Inflammatory macrophage treated with lipopolysaccharide for 1 hour (primary cell): ENCODE measurements at places on chromosomes 3 and 15.

GRCh38 chr15:42102646-42103235 is 8.4 kb upstream of the PLA2G4D start:
- peak; percentile 13 for DNase-seq

DNA sequence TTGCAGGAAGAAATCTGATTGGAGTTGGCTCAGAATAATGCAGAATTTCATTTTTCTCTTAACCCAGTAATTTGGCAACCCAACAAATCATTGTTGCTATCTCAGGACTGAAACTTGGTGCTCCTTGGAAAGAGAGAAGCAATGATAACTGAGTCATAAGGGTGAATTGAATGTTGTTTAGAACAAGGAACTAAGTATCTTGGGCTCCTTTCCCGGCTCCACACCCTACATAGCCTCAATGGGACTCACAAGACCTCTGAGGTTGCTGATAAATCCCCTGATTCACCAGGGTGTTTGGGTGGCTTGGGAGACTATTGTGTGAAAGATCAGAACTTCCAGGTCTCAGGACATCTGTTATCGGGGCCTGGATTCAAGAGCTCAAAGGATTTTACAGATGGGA is 7.8 kb upstream of the RAB8B start:
- peak; percentile 51 for DNase-seq

- no peak for DNase-seq
Measured at GRCh38 chr15:77026501-77027110, 31.7 kb downstream of the PSTPIP1 start.

GRCh38 chr3:134552784-134553183 is 66.9 kb downstream of the CEP63 start:
- peak; percentile 27 for DNase-seq

GRCh38 chr3:21484057-21484827 is 266.8 kb downstream of the ZNF385D start:
- DNase-seq: peak; percentile 3

GRCh38 chr3:49397470-49397869 is 14.3 kb downstream of the RHOA start:
- no peak for DNase-seq

DNA sequence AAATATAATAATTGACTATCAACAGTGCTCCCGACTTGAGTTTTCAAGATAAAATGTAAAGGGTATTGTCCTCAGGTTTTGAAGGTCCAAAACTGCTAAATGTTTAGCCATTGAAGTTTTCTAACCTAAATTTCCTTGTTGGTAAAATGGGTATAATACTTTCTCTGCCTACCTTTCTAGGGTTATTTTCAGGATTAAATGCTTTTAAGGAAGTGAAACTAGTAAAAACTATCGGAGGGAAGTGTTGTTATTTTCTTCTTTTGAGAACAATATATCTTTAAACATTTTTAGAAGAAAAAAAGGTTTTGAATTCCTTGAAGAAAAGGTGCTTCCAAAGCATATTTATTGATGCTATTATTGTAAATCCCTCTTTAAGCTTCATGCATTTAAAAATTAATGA is 67.3 kb downstream of the FILIP1L start:
- DNase-seq: peak; percentile 31

DNA sequence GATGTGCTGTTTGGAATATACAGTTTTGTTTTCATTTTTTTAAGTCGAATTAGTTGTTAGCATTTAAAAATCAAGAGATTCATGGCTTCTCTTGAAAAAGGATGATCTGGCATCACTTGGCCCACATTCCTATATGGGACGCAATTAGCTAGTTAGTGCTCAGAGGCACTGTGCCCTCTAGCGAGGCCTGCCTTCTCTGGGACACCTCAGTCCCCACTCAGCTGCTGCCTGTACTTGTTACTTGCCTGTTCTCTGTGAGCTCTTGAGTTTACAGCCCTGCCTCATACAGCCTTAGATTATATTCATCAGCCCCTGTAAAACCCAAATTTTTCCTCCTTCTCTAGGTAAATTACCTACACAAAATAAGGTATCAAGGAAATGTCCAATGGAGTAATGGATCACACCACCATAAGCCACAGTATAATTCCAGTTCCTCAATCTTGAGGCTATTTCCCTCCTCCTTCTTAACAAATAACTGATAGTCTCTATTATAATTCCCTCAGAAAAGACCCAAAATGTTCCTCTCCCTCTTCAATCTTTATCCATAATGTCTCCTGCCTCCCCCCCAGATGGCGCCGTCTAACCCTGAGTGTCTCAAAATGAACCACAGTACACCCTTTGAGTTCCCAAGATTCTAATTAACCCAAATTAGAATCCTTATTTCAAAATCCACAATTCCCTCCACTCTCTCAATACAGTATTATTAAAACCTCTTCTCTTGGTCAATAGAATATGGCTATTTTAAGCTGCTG is 2.7 kb downstream of the ZMAT3 start:
- peak; percentile 12 for DNase-seq

DNA sequence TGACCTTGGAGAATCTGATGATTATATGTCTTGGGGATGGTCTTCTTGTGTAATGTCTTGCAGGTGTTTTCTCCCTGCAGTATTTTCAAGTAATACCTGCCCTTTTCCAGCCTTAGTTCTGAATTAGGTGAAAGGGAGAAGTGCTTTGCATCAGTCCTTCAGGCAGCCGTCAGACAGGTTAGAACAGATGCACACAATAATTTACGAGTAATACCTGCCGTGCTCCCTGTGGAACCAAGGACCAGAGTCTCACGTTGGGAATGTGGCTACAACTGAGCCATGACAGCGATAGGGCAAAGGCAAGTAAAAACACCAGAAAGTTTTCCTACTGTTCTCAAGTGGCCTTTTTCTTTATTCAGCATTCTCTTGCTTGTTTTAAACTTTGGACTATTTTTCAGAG is 69.1 kb downstream of the CHCHD6 start:
- no peak for DNase-seq

GRCh38 chr15:29821416-29822099 is 710 bp downstream of the TJP1 start:
- DNase-seq: peak; percentile 3

DNA sequence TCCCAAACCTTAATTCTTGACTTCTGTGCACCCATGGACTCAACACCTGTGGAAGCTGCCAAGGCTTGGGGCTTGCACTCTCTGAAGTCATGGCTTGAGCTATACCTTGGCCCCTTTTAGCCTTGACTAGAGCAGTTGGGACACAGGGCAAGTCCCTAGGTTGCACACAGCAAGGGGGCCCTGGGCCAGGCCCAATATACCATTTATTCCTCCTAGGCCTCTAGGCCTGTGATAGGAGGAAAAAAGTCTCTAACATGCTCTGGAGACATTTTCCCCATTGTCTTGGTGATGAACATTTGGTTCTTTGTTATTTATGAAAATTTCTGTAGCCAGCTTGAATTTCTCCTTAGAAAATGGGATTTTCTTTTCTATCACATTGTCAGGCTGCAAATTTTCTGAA is 186.1 kb downstream of the SEMA6D start:
- no peak for DNase-seq

GRCh38 chr3:30751610-30752299 is 142.7 kb downstream of the GADL1 start:
- peak; percentile 58 for DNase-seq

GRCh38 chr3:14935592-14936345 is 11.6 kb upstream of the NR2C2 start:
- no peak for DNase-seq

DNA sequence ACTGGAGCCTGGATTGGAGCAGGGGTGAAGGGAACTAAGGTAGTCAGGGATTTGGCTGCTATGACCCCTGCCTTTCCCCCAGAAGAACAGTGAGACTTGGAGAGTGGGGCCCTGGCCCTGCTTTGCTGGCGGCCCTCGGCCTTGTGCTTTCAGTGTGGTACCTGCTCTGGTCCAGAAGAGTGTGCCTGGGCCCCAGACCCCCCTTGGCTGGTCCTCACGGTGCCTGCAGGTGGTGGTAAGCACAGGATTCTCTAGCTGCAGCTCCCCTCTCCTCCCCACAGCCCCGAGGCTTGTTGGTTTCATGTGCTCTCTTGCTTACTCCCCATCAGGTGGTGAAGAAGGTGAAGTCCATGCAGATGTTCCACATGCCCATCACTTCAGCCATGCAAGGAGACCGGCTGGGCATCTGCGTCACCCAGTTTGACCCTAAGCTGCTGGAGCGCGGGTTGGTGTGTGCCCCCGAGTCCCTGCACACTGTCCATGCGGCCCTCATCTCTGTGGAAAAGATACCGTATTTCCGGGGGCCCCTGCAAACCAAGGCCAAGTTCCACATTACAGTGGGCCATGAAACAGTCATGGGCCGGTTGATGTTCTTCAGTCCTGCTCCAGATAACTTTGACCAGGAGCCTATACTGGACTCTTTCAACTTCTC is 125.7 kb downstream of the DNAJB8 start:
- DNase-seq: no peak

DNA sequence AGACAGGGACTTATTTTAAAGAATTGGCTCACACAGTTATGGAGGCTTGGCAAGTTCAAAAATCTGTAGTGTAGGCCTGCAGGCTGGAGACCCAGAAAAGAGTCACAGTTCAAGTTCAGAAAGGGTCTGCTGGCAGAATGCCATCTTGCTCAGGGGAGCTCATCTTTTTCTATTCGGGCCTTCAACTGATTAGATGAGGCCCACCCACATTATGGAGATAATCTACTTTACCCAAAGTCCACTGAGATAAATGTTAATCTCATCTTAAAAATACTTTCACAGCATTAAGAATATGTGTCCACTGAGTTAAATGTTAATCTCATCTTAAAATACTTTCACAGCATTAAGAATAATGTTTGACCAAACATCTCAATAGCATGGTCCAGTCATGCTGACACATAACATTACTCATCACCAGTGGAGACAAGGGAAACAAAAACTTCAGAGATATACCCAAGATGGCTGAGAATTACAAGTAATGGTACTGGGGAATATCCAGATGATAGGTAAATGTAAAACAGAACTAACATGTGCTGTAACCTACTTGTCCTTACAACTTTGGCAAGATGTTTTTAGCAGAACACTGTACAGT is 74.3 kb upstream of the STAC start:
- no peak for DNase-seq
